Breast epithelium (tissue), 4 donors: ENCODE measurements at places on chromosomes 4 and X.

DNA sequence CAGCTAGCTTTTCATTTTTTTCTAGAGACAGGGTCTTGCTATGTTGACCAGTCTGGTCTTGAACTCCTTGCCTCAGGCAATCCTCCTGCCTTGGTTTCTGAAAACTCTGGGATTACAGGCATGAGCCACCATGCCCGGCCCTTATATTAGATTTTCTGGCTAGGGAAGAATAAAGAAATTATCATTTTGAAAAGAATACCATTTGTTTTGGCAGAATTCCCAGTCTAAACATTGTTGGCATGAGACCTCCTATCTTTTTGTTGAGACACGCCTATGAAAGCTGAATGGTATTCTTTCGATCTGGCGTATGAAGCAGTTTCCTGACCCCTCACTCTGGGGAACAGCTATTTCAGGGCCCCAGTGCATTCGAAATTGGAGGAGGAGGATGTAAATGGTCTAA is 107.0 kb downstream of the REPS2 start:
- DNase-seq, result no peak

GRCh38 chr4:141079393-141079930 is 53.8 kb downstream of the RNF150 start:
- no peak for DNase-seq

- no peak for DNase-seq
Observed at GRCh38 chr4:169063441-169063840, 53.4 kb upstream of the CBR4 start.

GRCh38 chr4:183130328-183131155 is 31.5 kb downstream of the WWC2 start:
- DNase-seq, result peak; percentile 60

GRCh38 chrX:111039606-111040005 is 56.4 kb upstream of the PAK3 start:
- DNase-seq, result no peak

DNA sequence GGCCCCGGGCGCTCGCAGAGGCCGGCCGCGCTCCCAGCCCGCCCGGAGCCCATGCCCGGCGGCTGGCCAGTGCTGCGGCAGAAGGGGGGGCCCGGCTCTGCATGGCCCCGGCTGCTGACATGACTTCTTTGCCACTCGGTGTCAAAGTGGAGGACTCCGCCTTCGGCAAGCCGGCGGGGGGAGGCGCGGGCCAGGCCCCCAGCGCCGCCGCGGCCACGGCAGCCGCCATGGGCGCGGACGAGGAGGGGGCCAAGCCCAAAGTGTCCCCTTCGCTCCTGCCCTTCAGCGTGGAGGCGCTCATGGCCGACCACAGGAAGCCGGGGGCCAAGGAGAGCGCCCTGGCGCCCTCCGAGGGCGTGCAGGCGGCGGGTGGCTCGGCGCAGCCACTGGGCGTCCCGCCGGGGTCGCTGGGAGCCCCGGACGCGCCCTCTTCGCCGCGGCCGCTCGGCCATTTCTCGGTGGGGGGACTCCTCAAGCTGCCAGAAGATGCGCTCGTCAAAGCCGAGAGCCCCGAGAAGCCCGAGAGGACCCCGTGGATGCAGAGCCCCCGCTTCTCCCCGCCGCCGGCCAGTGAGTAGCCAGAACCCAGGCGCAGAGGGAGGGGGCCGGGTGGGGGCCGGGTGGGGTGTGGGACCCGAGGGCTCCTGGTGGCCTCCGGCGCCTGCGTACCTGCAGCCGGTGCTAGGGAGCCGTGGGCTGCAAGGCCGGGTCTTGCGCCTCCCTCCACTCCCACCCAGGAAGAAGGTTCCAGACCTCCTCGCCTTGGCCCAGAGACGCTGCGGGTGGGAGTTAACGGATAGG is 534 bp downstream of the MSX1 start:
- no peak for DNase-seq

DNA sequence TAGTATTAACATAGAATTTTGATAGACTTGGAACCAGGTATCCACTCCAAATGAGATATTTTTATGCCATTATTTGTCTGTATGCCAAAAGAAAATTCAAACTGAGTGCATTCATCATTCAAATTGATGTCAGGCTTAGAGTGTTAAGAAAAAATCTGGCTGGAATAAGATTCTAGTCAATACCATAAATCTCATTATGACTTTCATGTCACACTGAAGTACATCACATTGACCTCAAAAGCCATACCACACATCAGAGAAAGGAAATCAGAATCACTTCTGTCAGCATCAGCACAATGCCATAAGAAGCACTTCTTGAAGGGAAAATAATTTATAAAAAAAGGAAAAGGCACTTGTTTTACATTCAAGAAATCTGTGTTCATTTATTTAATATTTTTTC is 119.0 kb upstream of the BMP3 start:
- no peak for DNase-seq
